ENCODE measurements at places on chromosomes 3 and 15. TPM values are rescaled to one million over a fixed set of nuclear protein-coding genes. Genes with fewer than 3 reads are reported as not detected.

The SH2D7 gene
- not detected for total RNA-seq

DNA sequence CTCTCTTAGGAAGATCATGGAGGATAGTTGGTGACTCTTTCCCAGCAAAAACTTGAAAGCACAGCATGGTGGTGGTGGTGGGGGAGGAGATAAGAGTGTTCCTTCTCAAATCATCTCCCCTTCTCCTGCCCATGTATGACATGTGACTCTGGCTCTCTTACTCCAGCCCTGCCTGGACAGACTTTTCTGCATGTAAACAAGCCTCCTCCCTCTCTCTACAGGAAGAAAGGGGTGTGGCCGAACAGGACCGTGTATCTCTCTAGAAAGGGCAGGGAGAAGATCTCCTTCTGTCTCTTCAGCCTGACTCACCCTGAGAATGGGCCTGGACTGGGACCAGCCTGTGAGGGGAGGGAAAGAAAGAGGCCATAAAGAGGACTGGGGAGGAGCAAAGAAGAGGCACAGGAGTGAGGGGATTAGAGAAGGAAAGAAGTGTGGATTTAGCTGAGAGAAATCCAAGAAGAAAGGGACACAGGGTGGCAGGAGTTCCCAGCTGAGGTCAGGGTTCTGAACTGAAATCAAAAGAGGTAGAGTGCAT lies 1.5 kb downstream of the CELF6 start:
- peak; percentile 34 for DNase-seq

The CRYGS gene
- total RNA-seq, result 3.4 TPM

- DNase-seq, result no peak
Observed at GRCh38 chr15:27787931-27788330, 311.2 kb downstream of the OCA2 start.

DNA sequence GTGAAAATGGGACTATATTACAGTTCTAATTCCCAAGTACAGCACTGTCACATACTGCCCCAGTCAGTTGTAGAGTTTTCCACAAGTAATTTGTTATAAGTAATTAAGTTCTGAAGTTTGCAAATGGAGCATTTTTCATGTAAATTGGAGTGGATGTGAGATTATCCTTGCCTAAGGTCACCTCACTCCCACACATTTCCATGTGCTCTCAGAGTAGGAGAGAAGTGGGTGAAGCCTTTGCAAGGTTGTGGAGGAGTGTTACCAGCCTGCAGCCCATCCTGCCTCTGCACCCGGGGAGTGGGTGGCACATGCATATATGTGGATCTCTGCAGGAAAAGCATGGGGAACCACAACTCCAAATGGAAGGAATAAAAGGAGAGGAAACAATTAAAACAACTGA lies 169.8 kb downstream of the CD47 start:
- DNase-seq, result no peak

DNA sequence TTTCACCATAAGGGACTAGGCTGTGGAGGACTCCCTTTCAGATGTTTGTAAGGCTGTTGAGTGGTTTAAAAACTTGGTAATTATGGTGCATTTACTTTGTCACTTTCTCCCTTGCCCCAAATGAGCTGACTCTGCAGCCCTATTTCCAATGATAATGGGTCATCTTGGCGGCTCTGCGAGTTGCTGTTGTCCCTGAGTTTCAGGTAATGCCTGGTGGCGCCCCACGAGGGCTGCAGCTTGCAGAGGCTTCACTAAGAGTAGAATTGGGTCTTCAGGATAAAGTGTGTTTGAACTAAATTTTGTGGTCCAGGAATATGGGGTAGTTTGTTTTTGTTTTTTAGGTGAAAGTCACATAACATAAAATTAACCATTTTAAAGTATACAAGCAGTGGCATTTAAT lies 450.1 kb upstream of the CFAP20DC start:
- no peak for DNase-seq

DNA sequence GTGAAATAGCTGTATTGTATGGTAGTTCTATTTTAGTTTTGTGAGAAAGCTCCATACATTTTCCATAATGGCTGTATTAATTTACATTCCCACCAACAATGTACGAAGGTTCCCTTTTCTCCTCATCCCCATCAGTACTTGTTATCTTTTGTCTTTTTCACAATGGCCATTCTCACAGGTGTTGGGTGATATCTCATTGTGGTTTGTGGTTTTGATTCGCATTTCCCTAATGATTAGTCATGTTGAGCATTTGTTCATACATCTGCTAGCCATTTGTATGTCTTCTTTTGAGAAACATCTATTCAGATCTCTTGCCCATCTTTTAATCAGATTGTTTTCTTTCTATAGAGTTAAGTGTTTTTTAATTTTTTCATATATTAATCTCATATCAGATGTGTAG lies 931.9 kb downstream of the IGSF11 start:
- DNase-seq, result no peak

The ABHD14A gene
- 19.4 TPM for total RNA-seq

GRCh38 chr3:17179381-17180205 lies 294.8 kb downstream of the PLCL2 start:
- no peak for DNase-seq

- no peak for DNase-seq
Observed at GRCh38 chr15:25787855-25788520, 75.1 kb downstream of the ATP10A start.

The CHRNA7 gene
- total RNA-seq, result 8.3 TPM

DNA sequence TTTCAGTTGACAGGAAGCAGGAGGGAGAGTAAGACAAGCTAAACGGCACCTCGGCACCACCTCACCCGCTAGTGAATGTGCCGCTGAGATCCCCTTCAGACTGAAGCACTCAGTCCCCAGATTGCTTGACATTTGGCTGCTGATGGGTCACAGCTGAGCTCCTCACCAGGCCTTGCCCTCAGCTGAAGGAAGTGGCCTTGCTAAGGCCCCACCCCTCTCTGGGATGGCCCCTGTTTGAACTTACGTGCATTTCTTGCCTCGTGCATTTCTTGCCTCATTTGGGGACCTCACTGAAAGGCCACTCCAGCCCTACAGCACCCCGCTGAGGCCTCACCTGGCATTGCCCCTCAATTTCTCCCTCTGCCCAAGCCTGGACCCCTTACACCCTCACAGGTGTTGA lies 39.8 kb downstream of the EOGT start:
- no peak for DNase-seq

The DENND4A gene
- 41.7 TPM for total RNA-seq

DNA sequence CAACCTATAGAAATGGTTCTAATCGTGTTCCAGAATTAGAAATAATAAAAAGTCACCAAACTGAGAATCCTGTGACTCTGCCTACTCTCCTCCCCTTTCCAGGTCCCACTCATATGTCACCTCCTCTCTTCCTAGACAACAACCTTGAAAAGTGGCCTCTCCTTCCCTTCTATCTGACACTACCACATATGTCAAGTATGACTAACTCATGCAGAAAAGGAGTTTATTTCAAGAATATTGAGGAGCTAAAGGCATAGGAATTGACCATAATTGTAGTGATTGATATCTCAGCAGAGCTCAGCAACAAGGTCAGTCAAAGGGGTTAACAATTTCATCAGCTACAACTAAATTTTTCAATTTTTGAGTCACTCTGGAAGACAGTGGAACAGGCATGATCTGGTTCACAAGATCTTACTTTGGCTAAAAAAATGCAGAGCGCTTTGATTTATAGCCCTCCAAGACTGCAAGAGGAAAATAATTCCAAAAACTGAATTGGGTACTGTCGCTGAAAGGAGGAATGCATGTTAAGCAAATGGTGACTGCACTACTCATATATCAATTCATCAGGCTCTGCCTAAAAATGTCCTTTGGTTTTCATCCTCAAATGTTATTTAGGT lies 160.6 kb upstream of the ARHGEF26 start:
- no peak for DNase-seq
